ENCODE measurements at places on chromosomes 2 and 18.

DNA sequence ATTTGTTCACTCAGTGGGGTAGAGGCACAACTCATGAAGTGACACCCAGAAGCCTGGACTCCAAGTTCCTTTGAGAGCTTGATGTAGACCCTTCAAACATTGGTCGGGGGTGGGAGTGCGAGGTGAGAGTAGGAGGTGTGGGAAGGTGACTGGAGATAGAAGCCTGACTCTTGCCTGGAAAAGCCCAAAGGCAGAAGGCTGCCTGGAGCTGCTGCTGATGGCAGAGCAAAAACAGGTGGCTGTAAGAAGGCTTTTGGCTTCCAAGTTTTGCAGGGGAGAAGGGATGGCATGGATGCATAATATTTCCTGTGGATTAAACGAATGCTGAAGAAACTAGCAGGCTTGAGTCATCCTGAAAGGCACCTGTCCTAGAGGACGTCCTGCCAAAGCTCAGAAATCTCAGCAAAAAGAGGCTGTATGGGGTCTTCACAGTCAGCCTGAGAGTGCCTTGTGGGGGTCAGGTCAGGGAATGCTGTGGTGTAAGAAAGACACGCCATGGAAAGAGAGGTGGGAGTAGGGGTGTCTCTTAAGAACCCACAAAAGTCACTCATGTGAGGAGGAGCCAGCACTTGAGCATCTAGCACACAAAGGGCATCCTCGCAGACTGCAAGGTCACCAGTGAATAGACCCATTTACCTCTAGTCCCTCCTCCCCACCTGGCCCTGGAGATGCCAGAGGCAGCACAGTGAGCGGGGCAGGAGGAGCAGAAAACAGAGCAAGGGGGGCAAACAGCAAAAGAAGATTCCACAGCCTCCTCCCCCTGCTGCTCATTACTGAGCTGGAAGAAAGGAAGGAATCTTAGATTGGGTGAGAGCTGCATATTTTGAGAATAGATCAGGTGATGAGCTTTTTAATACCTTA, 37.5 kb downstream of the FASTKD2 start:
- DNase-seq = no peak

GRCh38 chr2:180873219-180873618, 107.2 kb upstream of the UBE2E3 start:
- no peak for DNase-seq

GRCh38 chr2:71006955-71007799, 12.5 kb upstream of the TEX261 start:
- DNase-seq = no peak

DNA sequence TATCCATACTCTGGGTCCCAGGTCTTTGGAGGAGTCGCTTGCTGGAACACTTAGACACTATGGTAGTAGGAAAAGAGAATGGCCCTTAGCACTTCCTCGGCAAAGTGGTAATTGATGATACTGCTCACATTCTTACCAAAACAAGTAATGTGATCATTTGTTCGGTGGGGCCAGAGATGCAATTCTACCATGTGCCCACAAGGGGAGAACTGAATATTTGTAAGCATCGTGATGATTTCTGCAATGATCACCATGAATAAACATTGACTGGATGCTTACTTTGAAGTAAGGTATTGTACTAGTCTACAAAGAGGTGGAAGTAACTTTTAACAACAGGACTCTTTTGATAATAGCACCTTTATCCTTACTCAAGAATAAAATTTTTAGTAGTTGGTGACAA, 109.7 kb downstream of the CD8B2 start:
- peak; percentile 9 for DNase-seq

- no peak for DNase-seq
Observed at GRCh38 chr2:169715379-169716237, 18.0 kb upstream of the KLHL23 start.

- no peak for DNase-seq
Observed at GRCh38 chr2:19886261-19886660, 15.5 kb downstream of the TTC32 start.

All from RWPE1 (cell line).